ENCODE measurements at places on chromosomes 12 and 14.

GRCh38 chr14:81170829-81171195, 49.9 kb downstream of the GTF2A1 start:
- no peak for DNase-seq

- DNase-seq = no peak
These were observed 13.8 kb upstream of the ANAPC5 start for GRCh38 chr12:121366063-121366459.

- no peak for DNase-seq
These were observed 2.7 kb downstream of the CD163L1 start for GRCh38 chr12:7441216-7441615.

DNA sequence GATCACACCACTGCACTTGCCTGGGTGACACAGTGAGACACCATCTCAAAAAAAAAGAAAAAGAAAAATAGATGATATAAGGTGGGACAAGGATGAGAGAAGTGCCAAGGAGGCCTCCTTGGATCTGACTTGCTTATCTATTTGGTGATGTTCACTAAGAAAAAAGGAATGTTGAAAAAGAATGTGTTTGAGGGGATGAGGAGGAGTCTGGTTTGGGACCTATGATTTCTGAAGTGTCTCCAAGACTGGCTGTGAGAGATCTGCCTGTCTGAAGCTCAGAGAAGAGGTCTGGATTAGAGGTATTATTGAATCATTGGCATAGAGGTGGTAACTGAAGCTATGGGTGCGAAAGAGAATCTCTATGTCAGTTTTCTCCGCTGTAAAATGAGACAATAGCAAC, 42.8 kb downstream of the BCAT1 start:
- DNase-seq = peak; percentile 17

GRCh38 chr14:51872396-51872795, 12.0 kb downstream of the GNG2 start:
- no peak for DNase-seq

- DNase-seq = no peak
These were observed 122.4 kb upstream of the SOX5 start for GRCh38 chr12:24071842-24072241.

GRCh38 chr12:123531091-123531490, 2.4 kb downstream of the RILPL1 start:
- no peak for DNase-seq

DNA sequence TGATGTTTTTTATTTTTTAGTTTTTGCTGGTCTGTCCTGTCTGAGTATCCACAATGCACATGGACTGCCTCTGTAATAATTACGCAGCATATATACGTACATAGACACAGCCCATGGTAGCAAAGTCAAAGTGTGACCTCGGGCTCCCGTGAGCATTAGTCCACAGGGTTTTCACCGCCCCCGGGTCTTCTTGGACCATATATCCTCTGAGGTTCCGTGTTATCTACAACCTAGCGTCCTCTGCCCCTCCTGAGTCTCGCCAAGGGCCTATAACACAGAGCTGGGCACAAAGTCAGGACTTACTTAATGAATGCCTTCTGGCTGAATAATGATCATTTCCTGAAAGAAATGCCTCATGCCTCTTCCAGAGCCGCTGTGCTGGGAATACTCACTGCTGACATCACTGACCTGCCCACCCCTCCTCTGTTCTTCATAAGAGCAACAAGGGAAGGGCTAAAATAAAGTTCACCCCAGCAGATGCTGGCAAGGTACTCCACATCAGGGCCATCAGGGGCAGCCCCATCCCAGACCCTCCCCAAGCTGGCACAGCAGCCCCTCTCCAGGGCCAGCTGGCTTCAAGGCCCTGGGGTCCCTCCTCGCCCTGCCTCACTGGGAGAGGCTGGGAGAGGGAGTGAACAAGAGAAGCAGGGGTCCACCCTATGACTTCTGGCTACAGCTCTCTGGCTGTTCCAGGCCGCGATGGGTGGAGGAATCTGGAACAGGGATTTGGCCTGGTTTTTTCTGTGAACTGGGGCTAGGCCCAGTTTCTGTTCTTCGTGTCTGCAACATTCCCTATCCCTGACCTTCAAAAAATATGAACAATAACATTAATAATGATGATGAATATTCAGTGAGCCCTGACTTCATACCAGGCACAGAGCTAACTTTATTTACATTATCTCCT, 7.9 kb downstream of the HDAC7 start:
- peak; percentile 89 for DNase-seq

- no peak for DNase-seq
These were observed 2.2 kb downstream of the TSHR start for GRCh38 chr14:80957613-80958012.

- DNase-seq = no peak
These were observed 52.7 kb downstream of the PPM1A start for GRCh38 chr14:60301685-60302084.

DNA sequence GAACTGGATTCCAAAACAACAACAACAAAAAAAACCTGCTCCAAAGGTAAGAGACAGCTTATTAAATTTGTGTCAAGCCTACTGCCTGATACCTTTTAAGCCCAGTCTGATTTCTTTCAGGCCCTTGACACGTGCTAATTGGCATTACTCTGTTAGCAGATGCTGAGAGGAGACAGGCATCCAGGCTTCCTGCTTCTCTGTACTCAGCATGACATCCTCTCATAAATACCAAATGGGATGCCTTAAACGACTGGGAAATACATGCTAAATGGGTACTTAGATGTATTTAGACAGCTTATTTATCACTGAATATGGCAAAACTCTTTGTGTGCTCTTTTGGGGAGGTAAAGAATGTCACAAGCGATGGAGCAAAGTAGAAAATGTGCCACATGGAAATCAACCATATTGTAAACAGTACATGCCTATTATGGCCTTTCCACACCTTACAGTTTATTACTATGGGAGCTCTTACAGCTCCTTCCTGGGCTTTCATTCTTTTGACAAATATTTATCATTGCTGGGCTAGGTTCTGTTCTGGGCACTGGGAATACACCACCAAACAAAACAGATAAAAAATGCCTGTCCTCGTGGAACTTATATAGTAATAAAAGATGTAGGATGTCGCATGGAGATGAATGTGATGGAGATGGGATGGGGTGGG, 11.5 kb upstream of the PCED1B start:
- no peak for DNase-seq

- DNase-seq = no peak
These were observed 21.9 kb downstream of the WNT5B start for GRCh38 chr12:1650978-1651361.

DNA sequence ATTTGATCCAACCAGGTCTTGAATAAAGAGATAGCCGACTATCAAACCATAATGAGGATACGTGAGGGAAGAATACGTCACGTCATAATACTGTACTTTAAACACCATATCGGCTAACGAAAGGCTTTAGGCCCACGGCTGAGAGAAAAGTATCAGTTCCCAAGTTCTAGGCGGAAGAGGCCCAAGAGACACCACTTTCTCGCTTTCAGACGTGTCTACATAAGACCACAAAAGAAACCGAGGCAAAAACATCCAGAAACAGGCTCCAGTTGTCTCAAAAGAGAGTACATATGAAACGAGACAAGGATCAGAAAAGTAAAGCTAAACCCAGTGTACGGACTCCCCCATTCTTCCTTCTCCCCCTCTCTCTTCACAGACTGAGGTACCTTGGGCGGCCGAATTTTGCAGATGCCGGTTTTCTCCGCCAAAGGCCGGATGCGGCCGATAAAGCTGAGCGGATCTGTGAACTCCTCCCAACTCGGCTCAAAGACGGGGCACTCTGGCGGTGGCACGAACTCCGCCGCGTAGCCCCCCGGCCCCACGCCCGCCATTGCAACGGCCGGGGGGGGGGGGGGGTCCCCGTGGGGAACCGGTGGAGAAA, 479 bp downstream of the KDM5A start:
- DNase-seq = peak; percentile 58

- DNase-seq = peak; percentile 34
These were observed at the start of gene ZNF219 for GRCh38 chr14:21098076-21098891. Gene ZNF219 (minus strand): TSS chr14:21098655. CDS start chr14:21093591, 5,064 bp downstream.

- no peak for DNase-seq
These were observed 77.7 kb downstream of the ARF6 start for GRCh38 chr14:49970474-49971147.

DNA sequence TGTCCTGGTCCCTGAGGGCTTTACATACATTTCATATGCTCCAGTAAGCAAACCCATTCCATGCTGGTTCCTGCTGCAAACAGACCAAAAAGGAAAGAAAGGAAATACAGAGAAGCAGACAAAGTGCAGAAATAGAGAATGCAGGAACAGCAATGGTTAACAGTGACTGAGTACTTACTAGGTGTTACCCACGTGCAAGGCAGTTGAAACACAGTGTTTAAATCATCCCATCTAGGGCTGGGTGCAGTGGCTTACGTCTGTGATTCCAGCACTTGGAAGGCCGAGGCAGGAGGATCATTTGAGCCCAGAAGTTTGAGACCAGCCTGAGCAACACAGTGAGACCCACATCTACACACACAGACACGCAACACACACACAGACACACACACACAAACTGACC, 21.2 kb upstream of the NINJ2 start:
- no peak for DNase-seq

DNA sequence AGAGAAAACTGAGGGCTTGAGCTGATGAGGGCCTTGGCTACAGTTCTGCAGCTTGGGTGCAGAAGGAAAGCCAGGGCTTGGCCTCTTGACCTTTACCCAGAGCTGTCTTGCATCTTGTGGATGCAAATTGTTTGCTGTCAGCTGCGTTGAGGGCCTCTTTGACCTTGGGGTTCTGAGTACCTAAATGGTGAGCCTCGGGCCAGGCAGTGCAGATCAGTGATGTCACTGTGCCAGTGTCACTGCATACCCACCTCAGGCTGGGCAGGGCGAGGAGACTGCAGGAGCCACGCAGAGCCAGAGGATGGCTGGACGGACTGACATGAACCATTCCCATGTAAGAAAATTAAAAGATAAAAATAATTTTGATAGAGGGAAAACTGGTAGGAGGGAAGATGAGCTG, 18.6 kb downstream of the ESRRB start:
- DNase-seq = no peak

GRCh38 chr12:118140825-118141224, 4.9 kb downstream of the PEBP1 start:
- no peak for DNase-seq
